ENCODE measurements at places on chromosomes 13 and 19.

DNA sequence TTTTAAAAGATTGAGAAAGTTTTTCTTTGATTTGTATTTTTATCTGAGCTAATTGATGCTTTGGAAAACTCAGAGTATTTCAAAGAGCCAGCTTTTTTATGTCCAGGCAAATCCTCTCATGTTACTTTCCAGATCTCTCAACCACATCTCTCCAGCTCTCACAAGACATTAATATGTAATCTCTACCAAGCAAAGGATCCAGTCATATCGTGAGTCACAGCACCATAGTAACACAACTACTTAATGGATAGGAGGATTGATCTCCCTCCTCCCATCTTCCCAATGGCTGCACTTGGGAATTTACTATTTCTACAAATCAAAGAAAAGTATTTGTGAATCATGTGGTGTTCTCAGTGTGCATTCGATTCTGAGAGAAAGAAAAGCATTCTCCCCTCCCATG, 63.3 kb downstream of the POU4F1 start:
- DNase-seq = peak; percentile 46

GRCh38 chr13:48356750-48357149, 53.2 kb downstream of the RB1 start:
- no peak for DNase-seq

DNA sequence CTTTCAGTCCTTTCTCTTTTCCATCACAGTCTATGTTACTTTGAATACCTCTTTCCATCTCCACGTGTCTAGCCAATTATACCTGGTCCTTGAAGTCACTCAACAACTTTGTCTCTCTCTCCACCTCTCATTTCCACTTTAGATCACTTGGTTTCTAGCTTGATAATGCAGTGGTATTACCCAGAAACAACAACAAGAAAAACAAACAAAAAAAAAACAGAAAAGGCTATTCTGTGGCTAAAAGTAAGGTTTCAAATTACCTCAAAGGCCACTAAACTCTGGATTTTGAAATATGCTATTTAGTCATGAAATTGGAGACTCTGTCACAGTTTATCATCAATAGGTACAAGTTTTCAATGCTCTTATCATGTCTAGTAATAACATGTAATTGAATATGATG, 184.8 kb downstream of the PCDH9 start:
- DNase-seq = no peak

GRCh38 chr19:12788042-12788681, 3.1 kb upstream of the JUNB start:
- no peak for DNase-seq

GRCh38 chr19:4868286-4868834, 893 bp upstream of the PLIN3 start:
- DNase-seq = no peak

All from renal cortical epithelial cell (primary cell).